RKO (cell line): ENCODE measurements at places on chromosomes 13 and 19.
A peak's percentile ranks its signal among the peaks of the same experiment; 100 is the strongest.

GRCh38 chr19:20318616-20319015 is 151.6 kb downstream of the ZNF486 start:
- no peak for DNase-seq

DNA sequence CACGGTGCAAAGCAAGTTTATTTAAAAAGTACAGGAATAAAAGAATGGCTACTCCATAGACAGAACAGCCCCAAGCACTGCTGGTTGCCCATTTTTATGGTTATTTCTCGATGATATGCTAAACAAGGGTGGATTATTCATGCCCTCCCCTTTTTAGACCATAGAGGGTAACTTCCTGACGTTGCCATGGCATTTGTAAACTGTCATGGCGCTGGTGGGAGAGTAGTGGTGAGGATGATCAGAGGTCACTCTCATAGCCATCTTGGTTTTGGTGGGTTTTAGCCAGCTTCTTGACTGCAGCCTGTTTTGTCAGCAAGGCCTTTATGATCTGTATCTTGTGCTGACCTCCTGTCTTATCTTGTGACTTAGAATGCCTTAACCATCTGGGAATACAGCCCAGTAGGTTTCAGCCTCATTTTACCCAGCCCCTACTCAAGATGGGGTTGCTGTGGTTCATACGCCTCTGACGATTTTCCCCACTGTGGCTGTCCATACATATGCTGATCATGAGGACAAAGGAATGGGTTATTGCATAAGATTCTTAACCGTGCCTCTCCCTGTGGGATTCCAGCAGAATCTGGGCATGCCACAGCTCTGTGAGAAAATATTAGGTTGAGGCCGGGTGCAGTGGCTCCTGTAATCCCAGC is 36.9 kb upstream of the ZNF507 start:
- DNase-seq = no peak

DNA sequence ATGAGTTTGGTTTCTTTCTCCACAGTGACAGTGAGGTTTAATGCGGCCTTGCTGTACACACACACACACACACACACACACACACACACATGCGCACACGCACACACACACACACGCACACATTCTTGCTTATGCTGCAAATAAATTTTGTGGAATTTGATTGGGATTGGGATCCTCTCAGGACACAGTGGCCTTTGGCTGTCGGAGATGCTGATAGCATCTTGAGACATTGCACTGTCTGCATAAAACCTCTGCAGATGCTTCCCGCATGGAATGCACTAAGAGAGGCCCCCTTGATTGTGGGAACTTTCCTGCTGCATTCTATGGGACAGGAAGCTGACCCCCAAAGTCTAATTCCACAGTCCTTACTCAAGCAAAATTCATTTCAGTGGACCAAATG is 145.6 kb downstream of the FLT1 start:
- DNase-seq = no peak

- DNase-seq = no peak
These were observed 467.3 kb downstream of the TSHZ3 start for GRCh38 chr19:30881930-30882329.

DNA sequence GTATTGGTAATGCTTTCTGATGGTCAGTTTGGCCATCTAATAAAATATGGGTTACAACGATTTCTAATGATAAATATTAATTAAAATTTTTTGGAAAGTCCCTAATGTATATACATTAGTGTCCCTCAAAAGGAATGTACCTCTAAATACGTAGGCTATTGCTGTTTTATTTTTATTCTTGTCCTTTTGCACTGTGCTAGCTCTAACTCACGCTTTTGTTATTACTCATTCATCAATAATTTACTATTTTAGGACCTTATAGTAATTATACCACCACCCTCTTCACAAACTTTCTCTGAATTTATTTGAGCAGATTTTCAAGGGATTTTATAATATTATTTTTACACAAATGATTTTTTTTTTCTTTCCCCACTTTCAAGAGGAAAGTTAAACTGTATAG is 795.9 kb upstream of the PCDH9 start:
- DNase-seq = no peak

- no peak for DNase-seq
These were observed 571.1 kb upstream of the ARGLU1 start for GRCh38 chr13:107139006-107139405.

- no peak for DNase-seq
These were observed 11.5 kb upstream of the SPART start for GRCh38 chr13:36357692-36358091.

DNA sequence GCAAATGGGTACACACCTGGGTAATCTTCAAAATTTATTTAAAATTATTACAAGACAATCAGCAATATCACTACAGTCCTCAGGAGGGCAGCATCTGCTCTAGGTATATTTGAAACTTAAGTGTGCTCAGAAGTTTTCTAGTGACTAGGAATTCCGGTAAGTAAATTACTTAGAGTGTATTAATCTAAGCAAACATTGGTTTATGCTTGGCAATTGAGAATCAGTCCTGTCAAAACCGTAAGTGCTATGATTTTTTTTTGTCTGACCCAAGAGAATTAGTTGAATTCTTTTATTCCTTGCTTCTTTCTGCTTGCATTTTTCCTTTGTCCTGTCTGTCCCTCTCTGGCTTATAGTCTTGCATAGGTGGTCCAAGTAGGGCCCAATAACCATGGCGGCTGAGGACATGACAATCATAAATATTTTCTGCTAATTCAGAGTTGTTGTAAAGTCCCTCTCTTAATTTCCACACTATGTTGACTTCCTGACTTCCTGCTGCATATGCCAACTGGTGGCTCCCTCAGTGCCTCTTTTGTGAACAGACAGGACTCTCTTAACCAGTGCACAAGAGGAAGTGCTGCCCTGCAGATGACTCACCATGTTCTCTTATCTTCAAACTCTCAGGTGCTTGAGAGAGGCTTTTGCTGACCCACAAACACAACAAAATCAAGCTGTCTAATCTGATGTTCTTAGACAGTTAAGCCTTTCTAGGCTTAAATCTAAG is 82.2 kb downstream of the SLAIN1 start:
- DNase-seq = peak; percentile 73

- DNase-seq = peak; percentile 40
These were observed 36.4 kb downstream of the CRYL1 start for GRCh38 chr13:20489185-20489820.

- DNase-seq = no peak
These were observed 39.1 kb upstream of the IL17D start for GRCh38 chr13:20664351-20664750.

GRCh38 chr19:4759388-4760284 is 31.9 kb upstream of the FEM1A start:
- peak; percentile 93 for DNase-seq

DNA sequence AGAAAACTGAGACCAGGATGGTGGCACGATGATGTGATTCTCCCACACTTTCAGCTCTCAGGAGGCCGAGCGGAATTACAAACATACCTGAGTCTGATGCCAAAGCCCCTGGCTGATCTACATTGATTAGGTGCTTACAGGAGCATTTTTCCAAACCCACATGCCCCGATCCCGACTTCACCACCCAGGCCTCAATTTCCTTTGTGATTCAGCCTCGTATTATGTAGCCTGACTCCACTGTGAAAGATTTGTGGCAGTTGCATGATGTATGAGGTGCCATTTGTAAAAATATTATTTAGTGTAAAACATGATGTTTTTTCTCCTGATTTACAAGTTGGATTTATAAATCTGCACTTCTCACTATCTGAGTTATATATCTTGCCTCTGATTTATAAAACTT is 118.0 kb downstream of the TSHZ3 start:
- no peak for DNase-seq

DNA sequence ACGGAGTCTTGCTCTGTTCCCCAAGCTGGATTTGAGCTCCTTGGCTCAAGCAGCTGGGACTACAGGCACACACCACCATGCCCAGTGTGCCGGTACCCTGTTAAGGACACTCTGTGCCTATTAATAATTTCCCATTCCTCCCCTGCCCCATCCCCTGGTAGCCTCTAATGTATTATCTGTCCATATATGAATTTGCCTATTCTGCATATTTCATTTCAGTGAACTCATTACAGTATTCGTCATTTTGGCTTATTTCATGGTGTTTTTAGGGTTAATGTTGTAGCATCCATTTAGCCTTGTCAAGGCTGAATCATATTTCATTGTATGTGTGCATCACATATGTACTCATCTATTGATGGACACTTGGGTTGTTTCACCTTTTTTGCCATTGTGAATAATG is 33.6 kb downstream of the SKA3 start:
- DNase-seq = peak; percentile 85

GRCh38 chr13:71799324-71799723 is 67.7 kb downstream of the DACH1 start:
- no peak for DNase-seq

DNA sequence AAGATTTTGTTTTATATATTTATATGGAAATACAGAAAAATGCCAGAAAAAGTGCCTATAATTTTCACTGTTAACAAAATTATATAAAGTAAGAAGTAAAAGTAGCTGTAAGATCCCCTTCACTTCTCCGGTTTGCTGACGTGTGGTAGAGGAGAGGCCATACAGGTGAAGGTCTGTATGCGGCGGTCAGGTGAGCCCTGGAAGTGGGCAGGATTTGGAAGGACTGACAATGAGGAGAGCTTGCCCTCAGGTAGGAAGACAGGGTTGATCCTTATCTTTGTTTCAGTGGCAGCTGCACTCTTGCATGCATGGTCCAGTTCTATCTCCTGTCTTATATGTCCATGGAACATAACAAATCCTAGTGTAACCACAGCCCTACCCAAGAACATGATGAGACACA is 16.9 kb upstream of the TFDP1 start:
- no peak for DNase-seq

DNA sequence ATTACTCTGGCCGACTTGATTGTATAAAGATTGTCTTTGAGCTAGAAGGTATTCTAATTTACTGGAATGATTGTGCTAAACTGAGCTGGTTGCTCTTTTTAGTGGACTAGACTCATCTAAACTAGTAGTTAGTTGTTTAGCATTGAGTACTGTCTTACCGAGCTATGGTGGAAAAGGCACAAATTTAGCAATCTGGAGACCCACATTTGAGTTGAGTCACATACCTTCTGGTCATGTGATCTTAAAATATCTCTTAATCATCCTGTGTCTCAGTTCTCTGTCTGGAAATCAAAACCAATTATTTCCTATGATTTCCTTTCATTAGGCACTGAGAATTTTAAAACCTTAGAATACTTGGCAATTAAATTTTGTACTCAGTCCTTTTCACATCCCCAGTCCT is 349.5 kb downstream of the IRS2 start:
- no peak for DNase-seq

- no peak for DNase-seq
These were observed 3.4 kb upstream of the IRF2BP1 start for GRCh38 chr19:45889210-45889885.

DNA sequence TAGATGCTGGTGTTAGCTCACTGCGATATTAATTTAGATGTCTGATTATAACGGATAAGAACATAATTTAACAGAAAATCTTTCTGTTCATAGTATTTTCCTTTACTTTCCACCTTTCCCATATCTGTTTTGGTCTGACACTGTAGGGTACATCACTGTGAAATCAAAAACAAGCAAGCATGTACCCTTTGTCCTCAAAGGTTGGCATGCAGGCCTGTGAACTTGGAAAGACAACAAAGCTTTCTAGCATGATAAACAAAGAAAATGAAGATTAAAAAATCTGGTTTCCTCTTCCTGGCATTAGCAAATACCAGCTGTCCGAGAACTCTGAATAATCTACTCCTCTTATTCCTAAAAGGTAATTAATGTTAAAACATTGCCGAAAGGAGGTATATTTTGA is 31.6 kb downstream of the THSD1 start:
- DNase-seq = no peak
